ENCODE measurements at places on chromosomes 6 and 20. TPM values are rescaled to one million over a fixed set of nuclear protein-coding genes. Genes with fewer than 3 reads are reported as not detected.
A peak's percentile ranks its signal among the peaks of the same experiment; 100 is the strongest.

GRCh38 chr6:112764377-112764776 is 417.2 kb downstream of the RFPL4B start:
- no peak for DNase-seq

DNA sequence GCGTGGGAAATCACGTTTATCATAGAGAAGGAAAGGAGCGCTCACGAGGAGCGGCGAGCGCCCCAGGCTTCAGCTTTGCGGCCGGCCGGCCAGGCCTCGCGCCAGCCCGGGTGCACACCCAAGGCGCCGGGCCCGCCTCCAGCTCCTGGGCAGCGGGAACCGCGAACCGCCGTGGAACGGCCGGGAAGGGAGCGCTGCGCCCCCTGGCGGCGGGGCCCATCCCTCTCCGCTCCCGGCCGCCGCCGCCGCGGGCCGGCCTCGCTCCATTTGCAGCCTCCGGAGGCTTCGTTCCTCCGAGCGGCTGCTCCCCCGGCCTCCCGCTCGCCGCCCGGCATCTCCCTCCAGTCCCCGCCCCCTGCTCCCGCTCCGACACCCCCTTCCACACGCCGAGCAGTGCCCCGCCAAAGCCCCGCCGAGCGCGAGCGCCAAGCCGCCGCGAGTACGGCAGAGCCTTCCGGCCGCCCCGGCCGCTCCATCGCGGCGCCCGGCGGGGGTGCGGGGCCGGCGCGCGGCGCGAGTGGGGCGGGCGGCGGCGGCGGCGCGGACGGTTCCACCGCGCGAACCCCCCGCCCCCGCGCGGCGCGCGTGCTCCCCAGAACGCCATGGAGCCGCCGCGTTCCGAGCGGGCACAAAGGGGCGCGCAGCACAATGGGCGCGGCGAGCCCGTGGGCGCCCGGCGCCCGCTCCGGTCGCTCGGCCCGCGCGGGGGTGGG is 946 bp downstream of the BEND3 start:
- DNase-seq, result peak; percentile 49

DNA sequence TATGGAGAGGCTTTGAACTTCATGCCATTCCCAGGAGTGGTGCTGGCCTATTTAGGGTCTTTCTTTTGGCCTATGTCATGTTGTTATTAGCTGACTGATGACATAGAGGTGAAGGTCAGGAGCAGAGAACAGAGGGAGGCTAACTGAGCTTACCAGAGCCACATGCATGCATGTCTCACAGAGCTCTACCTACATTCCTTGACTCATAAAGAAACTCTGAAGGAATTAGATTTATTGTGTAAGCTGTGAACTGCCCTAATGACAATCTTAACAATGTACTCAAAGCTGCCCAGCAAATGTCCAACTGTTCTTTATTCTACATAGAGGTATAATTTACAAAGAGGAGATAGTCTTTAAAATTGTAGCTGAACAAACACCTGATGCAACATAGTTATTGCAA is 192.7 kb upstream of the CNR1 start:
- peak; percentile 18 for DNase-seq

- DNase-seq, result peak; percentile 98
Measured at GRCh38 chr6:8082954-8083858, 19.0 kb upstream of the BLOC1S5 start.

The MAS1 gene
- not detected for total RNA-seq
